ENCODE measurements at places on chromosomes 5 and 9. TPM values are rescaled to one million over a fixed set of nuclear protein-coding genes. Genes with fewer than 3 reads are reported as not detected.

DNA sequence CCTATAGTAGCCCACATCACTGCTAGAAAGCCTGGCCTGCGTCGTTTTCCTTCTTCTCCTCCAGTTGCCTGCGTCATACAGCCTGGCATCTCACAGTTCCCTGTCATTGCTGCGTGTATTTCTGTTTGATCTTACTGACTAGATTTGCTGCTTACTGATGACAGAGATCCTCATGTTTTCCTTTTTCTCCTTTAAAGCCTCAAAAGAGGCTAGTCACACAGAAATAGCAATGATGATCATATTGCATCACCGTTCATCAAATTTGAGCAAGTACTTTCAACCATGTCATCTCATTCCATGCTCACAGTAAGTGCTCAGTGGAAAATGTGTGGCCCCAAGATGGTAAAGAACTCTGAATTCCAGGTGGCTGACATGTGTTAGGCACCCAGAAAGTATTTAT lies 76.8 kb downstream of the MVB12B start:
- no peak for DNase-seq

DNA sequence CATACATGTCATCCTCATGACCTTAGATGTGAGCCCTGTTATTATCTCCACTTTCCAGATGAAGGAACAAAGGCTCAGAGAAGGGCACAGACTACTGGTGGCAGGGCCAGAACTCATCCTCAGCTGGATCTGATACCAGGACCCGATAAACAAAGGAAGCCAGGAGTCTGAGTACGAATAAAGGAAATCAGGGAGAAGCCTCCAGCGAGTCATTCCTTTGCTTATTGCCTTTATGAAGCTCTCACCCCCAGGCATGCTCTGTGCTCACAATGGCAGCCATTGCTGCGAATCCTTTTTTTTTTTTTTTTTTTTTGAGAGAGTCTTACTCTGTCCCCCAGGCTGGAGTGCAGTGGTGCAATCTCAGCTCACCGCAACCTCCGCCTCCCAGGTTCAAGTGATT lies 130.1 kb downstream of the GAPVD1 start:
- DNase-seq: no peak

Gene GFPT2
- not detected for polyA plus RNA-seq

Gene PCDHAC2
- polyA plus RNA-seq: 0.44 TPM
